Activated T-helper 17 cell treated with anti-CD3 and anti-CD28 coated beads, Interleukin-2, amount 50 U/mL, for 72 hours (primary cell): ENCODE measurements at places on chromosomes 3 and 15.

DNA sequence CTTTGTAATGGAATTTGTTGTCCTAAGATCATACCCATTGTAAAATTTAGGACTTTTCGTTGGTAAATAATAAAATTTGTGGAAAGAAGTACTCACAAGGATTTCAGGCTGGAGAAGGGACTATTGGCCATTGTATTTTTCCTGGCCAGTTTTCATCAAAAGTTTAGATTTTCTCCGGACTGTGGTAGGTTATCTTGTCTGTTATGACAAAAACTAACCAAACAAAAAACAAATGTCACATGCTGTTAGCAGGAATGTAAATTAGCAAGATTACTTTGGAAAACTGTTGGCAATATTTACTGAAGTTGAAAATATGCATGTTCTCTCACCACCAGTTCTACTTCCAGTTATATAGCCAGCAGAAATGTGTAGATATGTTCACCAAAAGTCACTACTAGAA, 27.8 kb downstream of the PDE8A start:
- ATAC-seq, result no peak

- no peak for ATAC-seq
Observed at GRCh38 chr3:50237133-50237651, 1.2 kb downstream of the GNAI2 start.

DNA sequence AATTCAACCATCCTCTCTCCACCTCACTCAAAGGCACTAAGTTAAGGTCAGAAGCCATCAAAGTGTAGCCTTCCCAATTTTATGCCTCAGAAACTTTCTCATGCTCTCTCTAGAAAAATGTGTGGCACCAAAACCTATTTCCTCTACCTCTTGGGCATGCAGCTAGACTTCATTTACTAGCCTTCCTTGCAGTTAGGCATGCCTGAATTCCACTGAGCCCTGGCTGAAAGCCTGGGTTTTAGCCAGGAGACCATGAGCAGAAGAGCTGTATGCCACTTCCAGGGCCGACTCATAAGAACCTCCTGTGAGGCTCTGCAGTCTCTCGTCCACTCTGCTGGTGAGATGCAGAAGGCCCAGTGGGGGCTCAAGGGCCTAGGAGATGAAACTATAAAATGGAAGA, 145.0 kb downstream of the MYLK start:
- no peak for ATAC-seq

GRCh38 chr3:184339001-184339400, 1.6 kb downstream of the FAM131A start:
- no peak for ATAC-seq

DNA sequence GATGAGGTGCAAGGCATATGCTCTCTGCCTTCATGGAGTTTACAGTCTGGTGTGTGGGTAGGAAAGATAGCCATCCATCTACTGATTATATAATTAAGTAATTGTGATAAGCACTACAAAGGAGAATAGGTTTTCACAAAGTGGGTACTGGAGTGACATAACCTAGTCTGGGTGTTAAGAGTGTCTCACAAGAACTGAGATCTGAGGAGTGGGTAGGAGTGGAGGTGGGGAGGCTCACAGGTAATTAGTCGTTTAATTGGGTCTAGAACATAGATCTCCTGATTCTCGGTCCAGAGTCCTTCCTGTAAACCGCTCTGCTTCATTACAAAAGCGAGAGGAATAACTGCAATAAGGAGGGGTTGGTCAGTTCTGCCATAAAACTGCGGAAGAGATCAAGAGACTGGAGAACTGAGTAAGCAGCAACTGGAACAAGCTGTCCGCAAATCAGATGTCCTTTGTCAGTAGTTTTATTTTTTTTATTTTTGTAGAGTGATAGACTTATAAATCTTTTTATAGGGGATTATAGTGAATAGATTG, 2.2 kb downstream of the NEO1 start:
- ATAC-seq, result no peak

GRCh38 chr15:75836959-75837334, 6.3 kb upstream of the UBE2Q2 start:
- ATAC-seq, result peak; percentile 98

DNA sequence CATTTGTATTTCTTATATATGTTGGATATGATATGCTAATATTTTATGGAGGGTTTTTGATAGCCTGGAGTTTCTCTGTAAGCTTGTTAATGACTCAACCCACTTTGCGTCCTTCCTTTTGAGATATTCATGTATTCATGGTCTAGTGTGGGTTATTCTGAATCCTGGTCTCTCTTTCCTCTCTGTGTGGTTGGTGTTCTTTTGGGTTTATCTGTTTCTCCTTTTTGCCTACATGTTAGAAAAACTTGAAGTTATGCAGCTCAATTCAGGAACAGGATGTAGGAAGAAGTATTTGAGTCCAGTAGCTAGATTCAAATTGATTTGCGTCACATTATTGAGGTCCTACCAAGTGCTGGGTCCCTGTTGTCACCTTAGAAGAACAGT, 28.1 kb downstream of the CMTM7 start:
- ATAC-seq, result peak; percentile 20

GRCh38 chr15:48170981-48171380, 7.1 kb downstream of the MYEF2 start:
- no peak for ATAC-seq

- no peak for ATAC-seq
Observed at GRCh38 chr3:99960941-99961340, 143.3 kb downstream of the CMSS1 start.

DNA sequence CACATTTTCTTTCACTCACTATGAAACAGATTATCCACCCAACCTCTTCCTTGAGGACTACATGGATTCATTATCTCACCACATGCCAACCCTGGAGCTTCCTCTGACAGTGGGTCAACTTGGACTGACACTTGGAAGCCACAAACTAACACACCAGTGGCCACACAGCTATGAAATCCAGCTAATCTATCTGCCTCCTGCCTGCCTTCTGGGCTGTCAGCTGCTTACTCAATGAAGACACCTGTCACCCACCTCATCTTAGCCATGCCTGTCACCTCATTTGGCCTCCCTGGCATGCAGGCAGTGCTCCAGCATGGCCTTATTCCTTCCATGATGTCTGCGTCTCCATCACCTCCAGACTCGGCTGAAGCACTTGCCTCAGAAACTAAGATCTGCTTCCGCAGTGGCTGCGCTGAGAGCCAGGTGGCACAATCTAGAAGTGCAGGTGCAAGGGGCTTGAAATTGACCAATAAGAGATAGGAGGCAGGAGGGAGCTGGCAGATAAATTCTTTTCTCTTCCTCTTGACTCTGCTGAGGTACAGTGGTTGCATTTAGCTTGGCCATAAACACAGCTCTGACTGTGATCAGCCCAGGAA, 105.2 kb upstream of the RNF7 start:
- no peak for ATAC-seq

GRCh38 chr3:74273555-74274402, 340.7 kb downstream of the CNTN3 start:
- ATAC-seq, result no peak
